ELR (cell line): ENCODE measurements at places on chromosomes 16 and 17.

GRCh38 chr16:55471448-55472097, 7.4 kb upstream of the MMP2 start:
- peak; percentile 95 for DNase-seq

DNA sequence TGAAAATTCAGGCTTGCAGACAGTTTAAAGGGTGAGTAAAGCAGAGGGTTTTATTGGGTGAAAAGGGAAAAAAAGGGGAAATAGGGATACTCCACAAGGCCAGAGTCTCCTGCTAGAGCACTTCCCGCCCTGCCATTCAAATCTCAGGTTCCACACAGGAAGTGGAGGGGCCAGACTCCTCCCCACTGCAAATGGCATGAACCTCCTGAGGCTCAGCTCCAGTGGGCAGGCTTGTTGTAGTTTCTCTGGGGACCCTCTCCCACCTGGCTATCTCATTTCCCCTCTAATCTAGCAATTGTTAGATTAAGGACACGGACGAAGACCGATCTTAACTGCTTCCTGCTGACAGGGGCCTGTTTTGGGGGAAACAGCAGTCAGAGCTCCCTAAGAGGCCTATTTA, 43.4 kb downstream of the TAOK1 start:
- DNase-seq, result no peak

GRCh38 chr17:63578769-63579111, 22.0 kb upstream of the TACO1 start:
- DNase-seq, result no peak

GRCh38 chr17:27585792-27586191, 45.2 kb upstream of the LGALS9 start:
- DNase-seq, result no peak

DNA sequence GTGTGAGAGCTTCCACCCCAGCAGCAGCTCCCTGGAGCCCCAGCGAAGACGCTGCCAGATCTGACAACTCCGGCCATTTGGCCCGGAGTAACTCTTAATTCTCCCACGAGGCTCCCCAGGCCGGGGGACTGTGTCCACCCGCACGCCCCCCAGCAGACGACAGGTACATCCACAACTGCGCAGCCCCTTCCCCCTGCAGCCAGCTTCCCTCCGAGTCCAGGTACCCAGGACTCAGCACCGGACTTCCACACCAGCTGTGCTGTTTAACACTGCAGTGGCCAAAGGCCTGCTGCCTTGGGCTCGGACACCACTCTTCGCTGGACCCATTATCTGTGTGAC, 7.2 kb downstream of the SYNGR2 start:
- DNase-seq, result no peak

GRCh38 chr17:8359769-8360168, 16.7 kb downstream of the KRABD2 start:
- peak; percentile 89 for DNase-seq

DNA sequence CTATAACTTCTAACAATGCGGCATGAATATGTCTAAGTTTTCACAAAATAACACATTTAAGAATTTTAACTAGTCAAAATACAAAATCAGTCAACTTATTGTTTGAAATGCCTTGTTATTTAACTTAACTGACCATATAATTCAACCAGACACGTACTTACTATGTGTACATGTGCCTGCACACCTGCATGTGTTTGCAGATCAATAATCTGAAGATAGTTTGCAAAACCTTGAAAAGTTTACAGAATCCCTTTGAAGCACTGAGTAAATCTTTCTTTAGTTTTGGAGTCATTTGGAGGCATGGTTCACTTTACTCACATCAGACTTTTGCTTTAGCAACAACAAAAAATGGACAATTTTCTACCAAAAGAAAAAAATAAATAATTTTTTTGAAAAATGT, 363.8 kb downstream of the PMP22 start:
- no peak for DNase-seq

- DNase-seq, result no peak
Measured at GRCh38 chr17:77210331-77210730, 69.6 kb downstream of the SEC14L1 start.

DNA sequence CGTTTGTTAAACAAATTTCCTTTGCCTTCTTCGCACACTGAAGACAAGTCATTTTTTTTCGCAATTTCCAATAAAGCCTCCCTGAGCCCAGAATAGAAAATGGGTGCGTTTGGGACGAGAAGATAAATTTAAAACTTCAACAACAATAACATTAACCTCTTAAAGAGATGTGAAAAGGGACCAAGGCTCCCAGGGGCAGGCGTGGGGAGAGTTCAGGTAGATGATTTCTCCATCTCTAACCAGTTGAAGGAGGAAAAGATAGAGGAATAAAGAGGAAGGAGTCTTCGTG, 1.3 kb upstream of the HOXB4 start:
- DNase-seq, result no peak

DNA sequence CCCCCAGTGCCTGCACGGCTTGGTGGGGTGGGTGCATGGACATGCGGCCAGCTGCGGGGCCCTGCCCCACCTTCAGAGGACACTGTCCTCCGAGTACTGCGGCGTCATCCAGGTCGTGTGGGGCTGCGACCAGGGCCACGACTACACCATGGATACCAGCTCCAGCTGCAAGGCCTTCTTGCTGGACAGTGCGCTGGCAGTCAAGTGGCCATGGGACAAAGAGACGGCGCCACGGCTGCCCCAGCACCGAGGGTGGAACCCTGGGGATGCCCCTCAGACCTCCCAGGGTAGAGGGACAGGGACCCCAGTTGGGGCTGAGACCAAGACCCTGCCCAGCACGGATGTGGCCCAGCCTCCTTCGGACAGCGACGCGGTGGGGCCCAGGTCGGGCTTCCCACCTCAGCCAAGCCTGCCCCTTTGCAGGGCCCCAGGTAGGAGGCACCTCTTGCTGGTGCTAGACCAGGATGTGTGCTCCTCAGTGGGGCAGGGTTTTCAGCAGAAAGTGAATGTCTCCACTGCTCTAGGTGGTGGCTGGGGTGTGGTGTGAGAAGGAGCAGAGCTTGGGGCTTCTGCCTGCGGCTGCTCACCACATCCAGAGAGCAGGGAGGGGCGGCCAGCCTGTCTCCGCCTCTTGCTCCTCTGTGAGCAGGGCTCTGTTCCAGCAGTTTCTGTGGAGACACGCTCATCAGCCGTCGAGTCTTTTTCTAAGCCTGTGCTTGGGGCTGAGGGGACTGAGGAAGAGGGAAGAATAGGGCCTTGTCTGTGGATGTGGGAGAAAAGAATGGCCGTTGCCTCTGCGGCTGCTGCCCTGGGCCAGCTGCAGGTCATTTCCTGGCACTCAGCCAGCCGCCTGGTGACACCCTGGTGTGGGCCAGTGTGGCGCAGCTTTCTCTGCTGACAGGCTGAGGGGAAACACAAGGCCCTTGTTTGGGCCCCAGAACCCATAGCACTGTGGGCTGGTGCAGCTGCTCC, 2.2 kb downstream of the ZNF276 start:
- no peak for DNase-seq

- DNase-seq, result no peak
Measured at GRCh38 chr16:66701026-66701425, 4.5 kb upstream of the CMTM4 start.

DNA sequence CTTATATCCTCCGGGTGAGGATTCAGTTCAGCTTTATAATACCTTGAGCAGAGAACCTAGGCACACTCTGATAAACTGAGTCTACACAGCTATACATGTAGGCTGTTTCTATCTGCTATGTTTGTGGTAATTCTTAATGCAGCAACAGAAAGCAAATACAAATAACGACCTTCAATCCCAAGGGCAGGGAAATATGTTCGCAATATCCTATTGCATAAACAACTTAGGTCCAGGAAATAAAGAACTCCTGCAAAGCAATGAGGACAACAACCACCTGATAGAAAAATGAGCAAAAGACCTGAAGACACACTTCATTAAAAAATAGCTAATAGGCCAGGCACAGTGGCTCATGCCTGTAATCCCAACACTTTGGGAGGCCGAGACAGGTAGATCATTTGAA, 213.3 kb downstream of the CPPED1 start:
- no peak for DNase-seq

- DNase-seq, result peak; percentile 59
Measured at GRCh38 chr16:22206842-22207714, 1.0 kb downstream of the EEF2K start.

DNA sequence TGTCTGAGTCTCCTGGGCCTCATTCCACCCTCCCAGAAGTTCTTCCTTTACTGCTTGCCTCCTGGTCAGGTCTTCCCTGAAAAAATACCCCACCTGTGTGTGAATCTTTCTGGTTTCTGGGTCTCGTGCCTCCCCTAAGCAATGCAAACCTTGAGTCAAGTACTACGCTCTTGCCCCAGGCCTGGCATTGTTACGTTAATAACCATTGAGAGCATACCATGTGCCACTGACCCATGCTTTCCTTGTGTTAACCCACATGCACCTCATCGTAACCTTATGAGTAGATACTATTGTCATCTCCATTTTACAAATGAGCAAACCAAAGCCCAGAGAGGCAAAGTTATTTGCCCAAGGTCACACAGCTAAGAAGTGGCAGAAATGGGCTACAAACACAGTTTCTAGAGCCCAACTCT, 25.4 kb upstream of the TOB1 start:
- no peak for DNase-seq

DNA sequence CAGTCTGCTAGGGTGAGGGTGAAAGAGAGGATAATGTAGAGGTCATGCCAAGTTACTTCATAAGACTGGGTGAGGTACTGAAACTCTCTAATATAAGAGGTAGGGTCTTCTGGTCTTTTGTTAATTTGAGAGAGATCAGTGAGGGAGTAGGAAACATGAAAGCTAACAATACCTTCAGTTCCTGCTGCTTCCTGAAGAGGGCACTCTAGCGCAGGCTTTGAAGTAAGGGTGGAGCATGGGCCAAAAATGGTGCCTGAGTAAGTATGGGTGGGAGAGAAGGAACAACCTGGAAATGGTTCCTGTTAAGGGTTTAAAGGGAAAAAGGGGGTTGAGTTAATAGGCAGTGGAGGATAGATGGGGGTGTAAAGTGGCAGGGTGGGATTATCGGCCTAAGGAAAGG, 2449.5 kb downstream of the TP53TG3F start:
- DNase-seq, result peak; percentile 0

DNA sequence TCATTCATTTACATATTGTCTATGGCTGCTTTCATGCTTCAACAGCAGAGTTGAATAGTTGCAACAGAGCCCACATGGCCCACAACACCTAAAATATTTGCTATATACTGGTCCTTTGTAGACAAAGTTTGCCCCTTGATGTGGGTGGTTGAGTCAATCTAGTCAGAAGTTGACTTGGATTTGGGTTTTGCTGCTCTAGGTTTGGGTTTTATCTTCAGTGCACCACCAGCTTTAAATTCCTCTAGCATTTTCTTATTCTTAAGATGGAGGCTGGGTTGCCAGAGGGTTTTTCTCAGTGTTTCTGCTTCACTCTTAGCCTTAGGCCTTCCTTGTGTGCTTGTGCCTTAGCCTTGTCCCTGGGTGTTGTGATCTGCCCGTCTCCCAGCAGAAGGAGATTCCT, 51.0 kb downstream of the CCDC182 start:
- DNase-seq, result no peak

- DNase-seq, result peak; percentile 17
Measured at GRCh38 chr16:49556606-49557446, 183.2 kb downstream of the C16orf78 start.

DNA sequence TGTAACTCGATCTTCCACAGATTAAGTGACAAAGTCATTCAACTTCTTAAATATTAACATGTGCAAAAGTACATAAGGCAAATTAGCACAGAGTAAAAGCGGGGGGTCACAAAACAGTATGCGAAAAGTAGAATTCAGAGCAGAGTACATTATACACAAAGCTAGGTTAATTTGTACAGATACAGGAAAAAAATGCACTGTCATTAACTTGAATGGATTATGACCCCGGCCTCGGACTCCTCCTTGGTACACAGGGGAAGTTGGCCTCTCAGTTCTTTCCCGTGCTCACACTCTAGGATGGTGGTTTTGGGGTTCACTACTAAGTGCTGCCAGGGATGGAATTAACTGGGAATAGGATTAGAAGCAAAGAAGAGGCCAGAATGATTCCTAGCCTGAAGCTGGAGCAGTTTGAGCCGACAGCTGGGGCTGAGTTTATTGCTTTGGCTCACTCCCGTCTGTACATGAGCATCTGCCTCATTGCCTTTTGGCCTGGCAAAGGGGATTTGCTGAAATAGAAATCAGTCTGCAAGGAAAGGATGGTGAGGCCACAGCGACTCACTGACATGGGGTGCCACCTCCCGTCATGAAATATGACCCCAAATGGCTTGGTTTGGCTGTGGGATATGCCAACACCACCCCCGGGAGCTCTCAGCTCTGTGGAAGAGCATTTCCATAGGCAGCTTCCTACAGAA, 23.6 kb downstream of the NTN1 start:
- no peak for DNase-seq

DNA sequence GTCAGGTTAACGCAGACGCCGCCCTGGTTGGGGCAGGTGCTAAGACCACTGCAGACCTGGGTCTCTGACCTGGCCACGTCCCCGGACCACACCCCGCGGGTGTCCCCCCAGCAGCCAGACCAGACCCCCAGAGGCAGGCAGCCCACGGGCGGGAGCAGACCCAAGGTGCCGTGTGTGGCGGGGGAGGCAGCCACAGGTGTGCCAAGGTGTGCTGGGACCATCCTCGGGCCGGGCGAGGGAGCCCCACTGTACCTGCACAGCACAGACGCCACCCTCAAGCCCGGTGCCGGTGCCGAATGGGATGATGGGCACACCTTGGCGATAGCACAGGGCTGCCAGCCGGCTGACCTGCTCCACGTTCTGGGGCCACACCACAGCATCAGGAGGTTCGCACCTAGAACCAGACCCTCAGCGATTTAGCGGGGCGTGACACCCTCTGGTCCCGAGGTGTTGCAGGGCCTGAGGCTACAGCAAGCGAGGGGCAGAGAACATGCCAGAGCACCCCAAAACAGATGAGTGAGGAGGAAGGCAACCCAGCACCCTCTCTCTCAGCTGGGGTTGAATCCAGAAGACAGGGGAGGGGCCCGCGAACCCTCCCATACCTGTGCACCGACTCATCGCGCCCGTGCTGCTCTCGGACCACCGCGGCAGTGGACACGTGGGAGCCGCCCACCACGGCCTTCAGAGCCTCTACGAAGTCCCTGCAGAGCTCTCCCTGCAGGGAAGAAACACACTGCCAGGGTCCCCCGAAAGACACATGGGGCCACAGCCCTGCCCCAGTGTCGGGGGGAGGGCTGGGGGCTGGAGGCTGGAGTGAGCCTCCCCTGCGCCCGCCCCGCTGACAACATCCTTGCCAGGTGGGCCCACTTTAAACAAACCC, 1.4 kb downstream of the LDHD start:
- DNase-seq, result no peak

DNA sequence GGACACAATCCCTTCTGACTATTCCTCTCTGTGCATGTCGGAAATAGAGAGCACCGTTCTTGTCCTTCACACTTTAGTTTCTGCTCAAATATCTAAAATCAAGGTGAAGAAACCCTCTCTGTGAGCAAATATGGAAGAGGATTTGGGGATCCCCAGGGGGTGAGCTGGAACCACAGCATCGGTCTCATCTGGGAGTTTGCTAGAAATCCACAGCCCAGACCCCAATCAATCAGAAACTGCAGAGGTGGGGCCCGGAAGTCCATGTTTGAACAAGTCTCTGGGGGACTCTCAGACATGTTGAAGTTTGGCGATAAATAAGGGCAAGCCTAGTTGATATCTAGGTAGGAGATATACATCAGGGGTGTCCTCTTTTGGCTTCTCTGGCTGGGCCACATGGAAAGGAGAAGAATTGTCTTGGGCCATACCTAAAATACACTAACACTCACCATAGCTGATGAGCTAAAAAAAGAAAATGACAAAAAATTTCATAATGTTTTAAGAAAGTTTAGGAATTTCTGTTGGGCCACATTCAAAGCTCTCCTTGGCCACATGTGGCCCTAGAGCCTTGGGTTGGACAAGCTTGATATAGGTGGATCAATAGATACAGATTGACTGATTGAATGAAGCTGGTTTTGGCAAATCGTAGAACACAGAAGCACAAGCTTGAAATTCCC, 168.0 kb upstream of the FOXF1 start:
- no peak for DNase-seq

GRCh38 chr17:77458202-77459017, 317.6 kb downstream of the SEC14L1 start:
- no peak for DNase-seq
